Neural crest cell (in vitro differentiated cells): ENCODE measurements at places on chromosomes 3 and 15. TPM values are rescaled to one million over a fixed set of nuclear protein-coding genes. Genes with fewer than 3 reads are reported as not detected.

TPRG1 gene
- total RNA-seq = 0.61 and 0.91 TPM in 2 replicates

SLC12A1 gene
- total RNA-seq = 0.16 and 0.20 TPM in 2 replicates

GRCh38 chr3:8436661-8437287, 64.8 kb upstream of the LMCD1 start:
- no peak overlapping the region for H3K4me3 ChIP-seq
- H3K36me3 ChIP-seq = peaks cover 9% of the 10 kb centered on the region
- H3K4me1 ChIP-seq = peaks cover 7% of the 10 kb centered on the region
- no peaks in the 10 kb centered on the region for H3K27me3 ChIP-seq
- no peak overlapping the region for H3K27ac ChIP-seq
- DNase-seq = no peak

COL6A5 gene
- total RNA-seq = not detected in 2 replicates

ADAMTS7 gene
- total RNA-seq = 62.9 and 68.2 TPM in 2 replicates

GPR160 gene
- 0.21 and 0.23 TPM in 2 replicates for total RNA-seq

DNA sequence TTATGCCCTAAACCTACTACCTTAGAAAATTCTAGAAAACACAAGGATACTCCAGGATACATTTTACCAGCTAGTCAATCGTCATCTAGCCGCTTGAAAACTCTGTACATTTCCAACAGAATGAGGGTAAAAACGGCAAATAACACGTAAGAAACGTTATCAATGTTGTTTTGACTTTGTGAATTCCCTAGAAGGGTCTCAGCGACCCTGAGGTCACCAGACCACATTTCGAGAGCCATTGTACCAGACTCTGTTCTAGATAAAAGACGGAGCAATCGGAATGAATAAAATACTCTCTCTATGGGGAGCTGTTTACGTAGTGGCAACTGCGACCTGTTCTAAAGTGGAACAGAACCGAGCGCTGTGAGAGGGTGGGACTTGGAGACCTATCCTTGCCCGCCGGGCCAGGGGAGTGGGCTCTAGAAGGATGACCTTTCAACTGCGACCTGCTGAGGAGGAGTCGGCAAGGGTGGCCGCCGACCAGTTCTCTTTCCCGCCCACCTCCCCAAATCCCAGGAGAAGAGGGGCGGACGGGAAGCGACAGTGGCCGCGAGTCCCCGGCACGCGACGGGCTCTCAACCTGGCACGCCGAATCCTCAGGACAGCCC, 778 bp upstream of the AP4E1 start:
- peaks cover 23% of the 10 kb centered on the region for H3K4me1 ChIP-seq
- H3K27ac ChIP-seq = peak overlapping the region; percentile 94
- H3K36me3 ChIP-seq = peaks cover 1% of the 10 kb centered on the region
- no peaks in the 10 kb centered on the region for H3K27me3 ChIP-seq

DNA sequence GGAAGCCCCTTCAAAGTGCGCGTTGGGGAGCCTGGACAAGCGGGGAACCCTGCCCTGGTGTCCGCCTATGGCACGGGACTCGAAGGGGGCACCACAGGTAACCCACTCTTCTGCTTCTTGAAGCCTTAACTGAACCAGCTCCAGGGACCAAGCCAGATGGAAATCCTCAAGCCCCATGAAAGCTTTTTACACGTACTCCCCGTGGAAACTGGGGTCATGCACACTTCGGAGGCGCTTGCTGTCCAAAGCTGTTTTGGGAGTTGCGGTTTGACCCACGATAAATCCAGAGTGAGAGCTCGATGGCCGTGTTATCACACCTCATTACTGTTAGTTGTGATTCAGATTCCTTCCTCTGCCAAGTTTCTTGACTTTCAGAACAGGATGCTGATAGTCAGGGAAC, 47.5 kb downstream of the DNASE1L3 start:
- H3K4me1 ChIP-seq = peaks cover 5% of the 10 kb centered on the region
- peak overlapping the region; percentile 57 for H3K27ac ChIP-seq
- no peak overlapping the region for H3K4me3 ChIP-seq
- peaks cover 4% of the 10 kb centered on the region for H3K36me3 ChIP-seq
- no peak for DNase-seq
- no peaks in the 10 kb centered on the region for H3K27me3 ChIP-seq

- no peaks in the 10 kb centered on the region for H3K4me1 ChIP-seq
- no peak overlapping the region for H3K4me3 ChIP-seq
- H3K27ac ChIP-seq = no peak overlapping the region
- DNase-seq = no peak
- peaks cover 40% of the 10 kb centered on the region for H3K36me3 ChIP-seq
Measured at GRCh38 chr3:139414608-139415224, 25.3 kb upstream of the COPB2 start.

- H3K4me1 ChIP-seq = peaks cover 13% of the 10 kb centered on the region
- DNase-seq = no peak
- no peak overlapping the region for H3K4me3 ChIP-seq
- H3K36me3 ChIP-seq = peaks cover 19% of the 10 kb centered on the region
- H3K27ac ChIP-seq = no peak overlapping the region
Measured at GRCh38 chr3:120072867-120073525, 21.3 kb downstream of the GSK3B start.

- no peak for DNase-seq
- peak overlapping the region; percentile 82 for H3K27ac ChIP-seq
- no peaks in the 10 kb centered on the region for H3K36me3 ChIP-seq
- H3K4me1 ChIP-seq = peaks cover 4% of the 10 kb centered on the region
Measured at GRCh38 chr3:184670091-184670602, 41.7 kb downstream of the MAGEF1 start.

ATP2B2 gene
- 0.23 and 0.42 TPM in 2 replicates for total RNA-seq

FANCD2OS gene
- not detected in 2 replicates for total RNA-seq

- H3K4me3 ChIP-seq = no peak overlapping the region
- H3K36me3 ChIP-seq = peaks cover 14% of the 10 kb centered on the region
- no peaks in the 10 kb centered on the region for H3K4me1 ChIP-seq
- no peaks in the 10 kb centered on the region for H3K27me3 ChIP-seq
- DNase-seq = no peak
Measured at GRCh38 chr3:118354556-118354955, 680.1 kb downstream of the IGSF11 start.

CCR3 gene
- total RNA-seq = not detected in 2 replicates

- H3K27ac ChIP-seq = no peak overlapping the region
- H3K36me3 ChIP-seq = peaks cover 2% of the 10 kb centered on the region
- H3K4me3 ChIP-seq = no peak overlapping the region
- no peak for DNase-seq
- peaks cover 15% of the 10 kb centered on the region for H3K4me1 ChIP-seq
- no peaks in the 10 kb centered on the region for H3K27me3 ChIP-seq
Measured at GRCh38 chr15:41948490-41948889, 23.9 kb downstream of the EHD4 start.

DNA sequence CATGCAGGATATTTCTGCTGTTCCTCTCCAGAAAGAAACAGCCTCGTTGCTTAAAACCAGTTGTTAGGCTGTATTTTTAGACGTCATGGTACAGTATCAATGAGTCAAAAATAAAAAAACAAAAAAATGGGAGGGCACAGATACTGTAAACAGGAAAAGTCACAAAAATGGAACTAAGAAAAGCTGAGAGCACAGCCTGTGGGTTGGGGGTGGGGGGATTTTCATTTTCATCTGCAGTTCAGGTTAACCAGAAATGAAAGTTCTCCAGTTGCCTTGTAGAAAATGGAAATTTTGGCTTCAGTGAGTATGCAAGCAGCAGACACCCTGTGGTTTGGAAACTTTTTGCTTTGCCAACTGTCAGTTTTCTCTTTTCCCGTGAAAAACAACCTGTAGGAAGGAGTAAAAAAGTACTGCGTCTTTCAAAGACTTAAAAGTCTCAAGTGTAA, 59.0 kb downstream of the FRMD4B start:
- H3K4me3 ChIP-seq = no peak overlapping the region
- DNase-seq = no peak
- H3K36me3 ChIP-seq = no peaks in the 10 kb centered on the region
- no peaks in the 10 kb centered on the region for H3K4me1 ChIP-seq
- no peaks in the 10 kb centered on the region for H3K27me3 ChIP-seq

- no peak overlapping the region for H3K4me3 ChIP-seq
- H3K4me1 ChIP-seq = peaks cover 27% of the 10 kb centered on the region
- H3K36me3 ChIP-seq = no peaks in the 10 kb centered on the region
- H3K27me3 ChIP-seq = no peaks in the 10 kb centered on the region
- no peak for DNase-seq
Measured at GRCh38 chr3:116153174-116153573, 292.1 kb downstream of the LSAMP start.

AMT gene
- total RNA-seq = 10.2 and 14.0 TPM in 2 replicates

DNA sequence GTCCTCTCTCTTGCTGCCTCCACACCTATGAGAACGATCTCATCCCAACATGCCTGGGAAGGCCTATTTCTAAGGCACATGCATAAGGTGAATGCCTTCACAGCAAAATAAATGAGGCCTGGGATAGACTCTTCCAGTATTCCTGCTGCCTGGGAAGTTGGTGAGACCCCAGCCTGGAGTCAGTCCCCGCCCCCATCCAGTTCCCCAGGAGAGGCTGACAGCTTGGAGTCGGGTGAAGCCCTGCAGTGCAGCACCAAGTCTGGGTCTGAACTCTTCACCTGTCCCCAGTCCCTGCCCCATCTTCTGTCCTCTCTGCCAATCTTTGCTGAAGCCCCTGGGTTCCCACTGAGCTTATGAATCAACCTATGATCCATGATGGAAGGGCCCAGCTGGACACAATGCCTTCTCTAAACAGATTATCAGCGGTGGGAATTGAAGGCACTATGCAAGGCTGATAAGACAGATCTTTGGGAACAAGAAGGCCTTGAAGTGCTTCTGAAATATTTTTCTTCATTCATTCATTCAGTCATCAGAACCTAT, 10.2 kb upstream of the APBA2 start:
- no peak overlapping the region for H3K27ac ChIP-seq
- H3K27me3 ChIP-seq = no peaks in the 10 kb centered on the region
- no peak for DNase-seq
- H3K4me3 ChIP-seq = peak overlapping the region; percentile 28
- no peaks in the 10 kb centered on the region for H3K36me3 ChIP-seq
- H3K4me1 ChIP-seq = peaks cover 35% of the 10 kb centered on the region

- no peaks in the 10 kb centered on the region for H3K27me3 ChIP-seq
- H3K4me3 ChIP-seq = no peak overlapping the region
- peaks cover 6% of the 10 kb centered on the region for H3K36me3 ChIP-seq
- peak overlapping the region; percentile 93 for H3K27ac ChIP-seq
- H3K4me1 ChIP-seq = peaks cover 28% of the 10 kb centered on the region
Measured at GRCh38 chr15:30921781-30922479, 18.2 kb downstream of the FAN1 start.

TLR9 gene
- total RNA-seq = 0.16 TPM in 1 of 2 replicates, not detected in the other

SCN11A gene
- total RNA-seq = 0.48 and 0.63 TPM in 2 replicates

GRCh38 chr15:77826006-77826695, 193.4 kb upstream of the LINGO1 start:
- peaks cover 22% of the 10 kb centered on the region for H3K4me1 ChIP-seq
- no peak overlapping the region for H3K4me3 ChIP-seq
- no peak for DNase-seq
- no peak overlapping the region for H3K27ac ChIP-seq

LTF gene
- not detected in 2 replicates for total RNA-seq

- H3K4me1 ChIP-seq = peaks cover 37% of the 10 kb centered on the region
- H3K36me3 ChIP-seq = no peaks in the 10 kb centered on the region
- no peak overlapping the region for H3K27ac ChIP-seq
Measured at GRCh38 chr15:100191161-100191560, 150.6 kb downstream of the ADAMTS17 start.

- no peak for DNase-seq
- H3K4me3 ChIP-seq = no peak overlapping the region
- H3K27ac ChIP-seq = no peak overlapping the region
- peaks cover 39% of the 10 kb centered on the region for H3K36me3 ChIP-seq
- H3K27me3 ChIP-seq = no peaks in the 10 kb centered on the region
Measured at GRCh38 chr3:14166877-14167603, 11.4 kb downstream of the XPC start.

ITIH1 gene
- not detected in 2 replicates for total RNA-seq

ROBO1 gene
- total RNA-seq = 83.5 and 88.7 TPM in 2 replicates

- no peaks in the 10 kb centered on the region for H3K36me3 ChIP-seq
- no peaks in the 10 kb centered on the region for H3K27me3 ChIP-seq
- peaks cover 16% of the 10 kb centered on the region for H3K4me1 ChIP-seq
- H3K27ac ChIP-seq = no peak overlapping the region
- peak; percentile 24 for DNase-seq
Measured at GRCh38 chr15:86915811-86916331, 836.2 kb downstream of the AGBL1 start.

NEK10 gene
- 1.6 and 2.7 TPM in 2 replicates for total RNA-seq

DCLK3 gene
- 0.07 and 0.09 TPM in 2 replicates for total RNA-seq

GRCh38 chr15:50653156-50653743, 33.3 kb downstream of the TRPM7 start:
- no peak overlapping the region for H3K4me3 ChIP-seq
- no peaks in the 10 kb centered on the region for H3K4me1 ChIP-seq
- DNase-seq = no peak
- H3K27ac ChIP-seq = peak overlapping the region; percentile 15

DNA sequence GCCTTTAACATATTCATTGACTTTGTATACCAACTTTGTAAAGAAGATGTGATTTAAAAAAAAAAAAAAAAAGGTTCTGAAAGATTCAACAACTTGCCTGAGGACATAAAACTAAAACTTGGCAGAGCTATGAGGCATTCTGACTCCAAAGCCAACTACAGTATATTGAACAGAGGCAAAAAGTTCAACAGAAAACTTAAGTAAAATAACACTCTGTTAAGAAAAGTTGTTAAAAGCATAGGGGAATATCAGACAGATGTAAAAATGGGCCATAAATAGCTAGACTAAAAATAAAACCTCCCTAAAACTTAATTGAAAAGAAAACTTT, 23.4 kb downstream of the GOLIM4 start:
- no peaks in the 10 kb centered on the region for H3K27me3 ChIP-seq
- H3K27ac ChIP-seq = no peak overlapping the region
- H3K4me3 ChIP-seq = no peak overlapping the region
- peaks cover 6% of the 10 kb centered on the region for H3K36me3 ChIP-seq
- DNase-seq = no peak

DNA sequence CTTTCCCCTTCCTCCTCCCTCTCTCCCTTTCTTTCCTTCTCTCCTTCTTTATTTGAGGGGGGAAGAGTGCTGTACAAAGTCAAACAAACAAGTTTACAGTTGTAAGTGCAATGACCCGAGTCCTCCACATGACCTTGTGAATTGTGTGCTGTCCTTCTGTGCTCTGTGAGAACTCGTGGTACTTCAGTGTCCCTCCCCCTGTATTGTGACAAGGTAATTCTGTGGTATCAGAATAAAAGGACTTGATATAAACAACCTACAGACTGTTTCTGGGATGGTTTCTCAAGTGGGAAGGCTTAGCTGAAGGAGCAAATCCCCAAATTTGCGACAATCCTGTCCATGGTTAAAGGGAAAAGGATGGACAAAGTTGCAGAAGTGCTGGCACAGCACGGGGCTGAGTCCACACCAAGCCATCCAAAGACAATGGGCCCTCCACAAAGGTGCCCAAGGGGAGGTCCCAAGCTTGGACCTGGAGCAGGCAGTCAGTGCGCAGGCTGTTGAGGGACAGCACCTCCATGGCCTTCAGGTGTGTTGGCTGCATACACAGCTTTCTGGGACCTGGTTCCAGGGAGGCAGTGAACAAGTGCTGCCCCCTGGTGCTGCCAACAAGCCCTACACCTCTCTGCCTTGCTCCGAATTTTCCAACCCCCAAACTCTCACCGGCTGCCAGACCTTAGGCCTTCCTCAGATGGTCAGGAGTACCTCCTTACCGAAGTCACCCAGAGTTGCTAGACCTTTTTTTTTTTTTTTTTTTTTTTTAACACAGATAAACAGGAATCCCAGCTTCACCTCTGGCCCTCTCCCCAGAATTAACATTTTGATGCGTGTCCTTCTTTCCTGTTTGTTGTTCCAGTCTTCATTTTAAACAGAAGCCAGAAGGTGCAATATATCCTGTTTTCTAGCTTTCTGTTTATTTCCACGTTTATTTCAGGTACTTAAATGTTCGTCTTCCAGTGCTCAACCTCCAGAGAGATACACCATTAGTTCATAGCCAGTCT, 2.6 kb upstream of the APEH start:
- H3K27ac ChIP-seq = no peak overlapping the region
- peak overlapping the region; percentile 88 for H3K4me3 ChIP-seq
- H3K4me1 ChIP-seq = peaks cover 37% of the 10 kb centered on the region
- DNase-seq = peak; percentile 67
- H3K27me3 ChIP-seq = peaks cover 2% of the 10 kb centered on the region
- H3K36me3 ChIP-seq = no peaks in the 10 kb centered on the region
